ENCODE measurements at places on chromosomes 7 and 10.

DNA sequence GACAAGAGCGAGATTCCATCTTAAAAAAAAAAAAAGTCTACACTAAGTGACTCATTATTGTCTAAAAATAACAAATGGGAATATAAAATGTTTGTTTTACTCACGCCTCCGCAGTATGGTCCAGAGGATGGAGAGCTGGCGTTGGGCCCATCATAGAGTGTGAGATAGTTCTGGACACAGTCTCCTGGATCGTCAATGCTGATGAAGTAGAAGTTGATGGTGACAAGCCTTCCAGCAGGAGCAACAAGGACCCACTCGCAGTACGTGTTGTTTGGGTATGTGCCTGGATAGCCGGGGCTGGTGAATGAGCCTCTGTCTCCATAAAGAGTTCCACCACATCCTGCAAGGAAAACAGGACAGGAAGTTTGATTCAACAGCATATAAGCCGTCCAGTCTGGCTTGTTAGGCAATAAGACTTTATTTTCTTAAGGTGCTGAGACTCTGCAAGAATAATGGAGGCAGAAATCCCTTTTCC, 11.5 kb upstream of the RSU1 start:
- no peak overlapping the region for H3K27ac ChIP-seq
- H3K4me1 ChIP-seq, result no peaks in the 10 kb centered on the region
- no peak for DNase-seq
- H3K27me3 ChIP-seq, result no peaks in the 10 kb centered on the region
- no peak overlapping the region for H3K4me3 ChIP-seq

GRCh38 chr7:92622685-92623084, 32.5 kb upstream of the FAM133B start:
- H3K4me1 ChIP-seq, result no peaks in the 10 kb centered on the region
- no peak overlapping the region for H3K27ac ChIP-seq
- no peak for DNase-seq
- H3K36me3 ChIP-seq, result peaks cover 31% of the 10 kb centered on the region
- H3K27me3 ChIP-seq, result no peaks in the 10 kb centered on the region

GRCh38 chr10:48331436-48331835, 25.0 kb downstream of the MAPK8 start:
- DNase-seq, result no peak
- peaks cover 7% of the 10 kb centered on the region for H3K36me3 ChIP-seq
- H3K4me3 ChIP-seq, result no peak overlapping the region
- no peaks in the 10 kb centered on the region for H3K27me3 ChIP-seq
- H3K27ac ChIP-seq, result no peak overlapping the region

GRCh38 chr10:96439725-96440124, 74.0 kb downstream of the TLL2 start:
- no peaks in the 10 kb centered on the region for H3K27me3 ChIP-seq
- no peak overlapping the region for H3K27ac ChIP-seq
- no peaks in the 10 kb centered on the region for H3K4me1 ChIP-seq
- no peak overlapping the region for H3K4me3 ChIP-seq
- DNase-seq, result no peak

DNA sequence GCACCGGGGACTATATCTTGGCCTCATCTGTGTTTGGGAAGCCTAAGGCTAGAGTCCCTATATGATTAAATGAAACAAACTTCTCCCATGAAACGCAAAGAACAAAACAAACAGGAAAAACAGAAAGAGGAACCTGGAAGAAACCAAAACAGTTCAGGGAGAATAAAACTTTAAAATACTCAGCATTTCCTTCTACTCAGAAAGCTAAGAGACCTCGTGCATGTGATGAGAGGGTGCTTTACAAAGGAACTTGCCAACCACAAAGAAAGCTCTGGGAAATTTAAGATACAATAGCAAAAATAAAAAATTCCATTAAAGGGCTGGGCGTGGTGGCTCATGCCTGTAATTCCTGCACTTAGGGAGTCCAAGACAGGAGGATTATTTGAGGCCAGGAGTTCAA, 6.9 kb downstream of the PILRA start:
- DNase-seq, result no peak
- H3K4me3 ChIP-seq, result no peak overlapping the region
- H3K27me3 ChIP-seq, result no peaks in the 10 kb centered on the region
- no peaks in the 10 kb centered on the region for H3K36me3 ChIP-seq

GRCh38 chr10:1130995-1131790, 75.0 kb downstream of the WDR37 start:
- H3K27me3 ChIP-seq, result no peaks in the 10 kb centered on the region
- H3K36me3 ChIP-seq, result peaks cover 46% of the 10 kb centered on the region
- no peak for DNase-seq
- no peaks in the 10 kb centered on the region for H3K4me1 ChIP-seq
- no peak overlapping the region for H3K27ac ChIP-seq

- H3K4me3 ChIP-seq, result no peak overlapping the region
- no peak for DNase-seq
- H3K36me3 ChIP-seq, result peaks cover 23% of the 10 kb centered on the region
- no peaks in the 10 kb centered on the region for H3K27me3 ChIP-seq
- no peak overlapping the region for H3K27ac ChIP-seq
Observed at GRCh38 chr7:29893351-29893965, 87.2 kb downstream of the WIPF3 start.

DNA sequence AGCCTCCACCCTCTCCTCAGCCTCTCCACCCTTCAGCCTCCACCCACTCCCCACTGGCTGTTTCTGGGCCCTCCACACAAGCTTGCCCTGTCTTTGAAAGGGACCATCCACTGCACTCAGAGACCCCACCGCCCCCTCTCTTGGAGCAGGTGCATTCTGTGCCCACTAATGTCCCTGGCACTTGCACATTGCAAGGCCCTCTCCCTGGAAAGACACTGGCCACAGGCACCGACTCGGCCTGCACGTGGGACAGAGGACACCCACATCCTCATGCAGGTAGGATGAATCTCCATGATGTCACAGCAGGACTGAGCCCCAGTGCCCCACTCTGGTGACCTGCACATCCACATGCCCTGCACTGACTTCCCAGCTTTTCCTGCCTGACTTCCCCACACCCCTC, 36.8 kb upstream of the EBF3 start:
- H3K4me1 ChIP-seq, result no peaks in the 10 kb centered on the region
- no peak overlapping the region for H3K4me3 ChIP-seq
- no peaks in the 10 kb centered on the region for H3K36me3 ChIP-seq
- H3K27ac ChIP-seq, result no peak overlapping the region
- no peaks in the 10 kb centered on the region for H3K27me3 ChIP-seq

DNA sequence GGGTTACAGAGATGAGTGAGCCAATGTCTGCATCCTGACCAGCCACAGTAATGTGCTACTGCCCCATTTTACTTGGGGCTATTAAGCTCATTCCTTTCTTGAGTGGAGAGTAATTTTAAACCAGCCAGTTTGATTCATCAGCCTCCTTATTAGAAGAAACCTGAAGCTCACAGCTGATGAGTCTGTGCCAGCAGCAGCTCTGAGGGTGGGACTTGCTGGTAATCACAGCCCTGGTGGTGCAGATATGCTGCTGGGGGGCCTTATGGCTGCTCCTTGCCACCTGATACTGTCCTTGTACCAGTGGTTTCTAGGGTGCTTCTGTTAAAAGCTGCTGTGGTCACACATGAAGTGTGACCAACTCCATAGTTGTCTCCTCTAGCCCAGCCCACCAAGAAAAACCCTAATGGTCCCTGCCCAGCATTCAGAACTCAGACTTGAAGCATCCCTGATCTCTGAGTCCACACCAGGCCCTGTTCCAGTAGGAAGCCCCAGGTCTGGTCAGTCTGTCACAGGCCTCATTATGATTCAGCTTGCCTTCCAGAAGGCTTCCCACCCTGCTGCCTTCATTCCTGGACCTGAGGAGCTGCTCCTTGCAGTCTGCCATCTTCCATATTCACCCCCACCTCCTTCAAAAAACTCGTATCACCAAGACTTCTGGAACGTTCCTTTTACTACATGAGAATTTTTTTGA, 28.9 kb upstream of the RBM20 start:
- H3K4me1 ChIP-seq, result no peaks in the 10 kb centered on the region
- H3K27ac ChIP-seq, result no peak overlapping the region
- no peak for DNase-seq
- no peak overlapping the region for H3K4me3 ChIP-seq
- no peaks in the 10 kb centered on the region for H3K36me3 ChIP-seq

DNA sequence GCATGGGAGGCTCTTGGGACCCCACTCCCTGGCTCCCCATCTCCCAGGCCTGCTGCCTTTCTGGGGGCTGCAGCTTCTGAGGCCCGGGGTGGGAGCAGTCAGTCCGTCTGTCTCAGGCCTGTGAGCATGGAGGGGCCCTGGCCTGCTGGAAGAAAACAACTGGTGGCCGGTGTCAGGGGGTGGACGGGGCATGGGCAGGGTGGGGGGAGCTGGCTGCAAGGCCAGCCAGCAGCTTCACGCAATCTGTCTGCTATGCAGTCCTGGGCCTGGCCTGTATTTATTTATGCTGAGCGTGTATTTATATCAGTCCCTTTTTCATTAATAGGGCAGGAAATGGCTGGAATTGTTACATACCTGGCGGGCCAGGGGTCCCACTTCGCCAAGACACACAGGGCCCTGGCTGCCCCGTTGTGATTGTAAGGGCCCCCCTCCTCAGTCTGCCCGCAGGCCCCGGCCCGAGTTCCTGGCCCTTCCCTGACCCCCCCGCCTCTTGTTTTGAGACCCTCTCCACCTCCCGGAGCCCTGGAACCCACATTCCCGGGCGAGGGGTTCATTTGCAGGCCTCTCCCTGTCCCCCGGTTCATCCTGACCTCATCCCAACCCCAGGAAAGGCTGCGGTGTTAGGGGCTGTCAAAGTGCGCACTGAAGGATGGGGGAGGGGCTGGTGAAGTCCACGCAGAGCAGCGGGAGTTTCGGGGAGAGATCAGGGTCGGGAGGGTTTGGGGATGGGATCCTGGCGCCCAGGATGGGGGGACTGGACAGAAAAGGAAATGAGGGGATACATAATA, 8.2 kb downstream of the TMEM270 start:
- H3K4me1 ChIP-seq, result peaks cover 34% of the 10 kb centered on the region
- no peaks in the 10 kb centered on the region for H3K27me3 ChIP-seq
- H3K36me3 ChIP-seq, result no peaks in the 10 kb centered on the region
- H3K27ac ChIP-seq, result no peak overlapping the region
- no peak for DNase-seq
